ENCODE measurements at places on chromosomes 1 and 21. TPM values are rescaled to one million over a fixed set of nuclear protein-coding genes. Genes with fewer than 3 reads are reported as not detected.

KMO gene
- 2.6 TPM for total RNA-seq

DNA sequence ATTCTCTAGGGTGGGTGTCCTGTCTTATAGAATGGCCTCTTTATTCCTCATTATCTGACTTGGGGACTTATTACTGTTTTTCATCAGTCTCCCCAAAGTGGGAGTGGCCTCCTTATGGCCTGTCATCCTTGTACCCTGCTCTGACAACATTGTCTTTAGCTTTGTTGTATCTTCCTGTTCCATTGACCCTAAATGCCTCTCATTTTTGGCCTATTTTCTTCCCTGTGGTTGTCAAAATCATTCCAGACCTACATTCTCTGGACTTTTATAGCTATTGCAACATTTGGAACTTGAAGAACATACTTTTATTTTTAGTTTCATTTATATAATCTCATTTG is 9.7 kb downstream of the SFT2D2 start:
- DNase-seq = no peak

DNA sequence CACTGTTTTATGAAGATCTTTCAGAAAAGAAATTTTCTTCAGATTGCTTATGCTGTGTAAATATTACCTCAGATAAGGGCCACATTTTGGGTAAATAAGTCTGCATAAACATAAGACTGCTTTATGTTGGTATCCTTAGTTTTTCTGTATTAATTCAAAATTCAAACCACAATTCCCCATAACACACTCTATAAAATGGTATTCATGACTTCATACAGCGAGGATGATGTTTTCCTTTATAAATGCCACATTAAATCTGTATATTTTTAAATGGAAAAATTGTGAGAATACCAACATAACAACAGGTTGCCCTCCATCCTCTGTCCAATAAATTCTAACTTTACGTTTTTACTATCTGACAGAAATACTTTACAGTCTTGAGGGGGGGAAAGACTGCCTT is 248.7 kb upstream of the CXADR start:
- DNase-seq = peak; percentile 17

DNA sequence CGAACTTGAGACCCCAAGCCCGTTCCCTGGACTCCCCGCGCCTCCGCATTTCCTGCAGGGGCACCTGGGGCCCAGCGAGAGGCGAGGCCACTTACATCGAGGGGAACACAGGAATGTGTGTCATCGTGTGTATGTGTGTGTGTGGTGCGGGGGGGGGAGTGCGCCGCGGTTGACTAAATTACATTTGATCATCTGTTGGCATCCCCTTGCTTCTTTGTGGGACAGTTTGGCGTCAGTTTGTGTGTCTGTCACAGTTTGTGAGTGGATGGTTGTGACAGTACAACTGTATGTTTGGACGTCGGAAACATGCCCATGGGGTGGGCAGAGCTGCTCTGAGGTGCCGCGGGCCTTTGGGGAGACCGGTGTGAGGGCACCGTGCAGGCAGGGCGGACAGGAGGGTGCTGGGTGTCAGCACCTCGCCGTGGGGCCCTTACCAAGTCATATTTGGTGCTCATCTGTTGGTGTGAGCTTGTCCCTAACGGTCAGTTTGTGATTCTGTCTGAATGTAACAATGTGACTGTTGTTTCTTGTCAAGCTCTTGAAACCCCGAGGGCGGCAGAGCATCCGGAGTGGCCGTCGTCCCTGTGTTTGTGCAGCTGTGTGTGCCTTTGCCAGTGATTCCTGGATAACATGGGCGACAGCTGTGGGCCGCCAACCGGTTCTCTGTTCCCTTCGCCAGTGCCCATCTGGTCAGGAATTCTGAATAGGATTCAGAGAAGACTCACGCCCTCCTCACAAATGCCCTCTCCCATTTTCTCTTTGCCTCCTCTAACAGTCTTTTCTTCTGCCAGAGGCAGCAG is 899 bp downstream of the OPRD1 start:
- DNase-seq = no peak

DNA sequence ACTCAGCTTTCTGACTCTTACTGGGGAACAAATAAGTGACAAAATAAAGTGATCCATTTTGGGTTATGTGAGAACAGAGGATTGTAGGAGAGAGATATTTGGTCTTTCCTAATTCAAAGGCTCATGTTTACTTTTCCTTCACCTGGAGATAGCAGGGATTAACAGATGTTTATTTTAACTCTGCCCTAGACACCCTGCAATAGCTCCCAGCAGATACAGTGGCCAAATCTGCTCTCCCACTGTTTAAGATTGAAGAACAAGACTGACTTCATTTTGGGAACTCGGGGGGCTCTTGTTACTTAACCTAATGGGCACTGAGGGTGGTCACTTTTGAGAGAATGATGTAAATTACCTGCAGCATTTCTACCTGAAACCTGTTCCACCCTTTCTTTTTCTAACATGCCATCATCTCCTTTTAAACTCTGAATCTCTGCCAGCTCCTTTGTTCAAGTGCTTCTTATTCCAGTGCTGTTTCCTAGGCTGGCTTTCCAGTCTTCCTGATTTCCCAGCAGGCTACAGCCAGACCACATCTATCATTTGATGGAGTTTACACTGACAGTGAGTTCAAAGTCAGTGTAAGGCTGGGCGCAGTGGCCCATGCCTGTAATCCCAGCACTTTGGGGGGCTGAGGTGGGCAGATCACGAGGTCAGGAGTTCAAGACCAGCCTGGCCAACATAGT is 90.0 kb downstream of the SELENOF start:
- no peak for DNase-seq

ELK4 gene
- total RNA-seq = 8.6 TPM
